ENCODE measurements at places on chromosomes 5 and 9.

DNA sequence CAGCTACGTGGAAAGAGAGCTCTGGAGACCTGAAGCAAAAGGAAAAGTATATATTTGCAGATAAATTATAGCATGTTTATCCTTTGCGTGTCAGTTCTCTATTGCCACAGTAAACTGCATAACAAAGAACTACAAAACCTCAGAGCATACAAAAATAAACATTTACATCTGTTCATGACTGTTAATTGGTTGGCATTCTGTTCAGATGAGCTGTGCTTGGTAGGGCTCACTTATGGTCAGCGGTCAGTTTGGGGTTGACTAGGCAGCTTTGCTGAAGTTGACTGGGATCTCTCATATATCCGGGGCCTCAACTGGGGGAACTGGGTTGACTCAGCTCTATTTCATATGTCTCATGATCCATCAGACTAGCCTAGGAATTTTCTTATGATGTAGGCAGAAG lies 257.7 kb downstream of the TLE1 start:
- DNase-seq, result no peak
- no peaks in the 10 kb centered on the region for H3K36me3 ChIP-seq
- H3K4me3 ChIP-seq, result no peak overlapping the region
- no peak overlapping the region for H3K27ac ChIP-seq

- H3K4me3 ChIP-seq, result no peak overlapping the region
- no peak for DNase-seq
- H3K27ac ChIP-seq, result no peak overlapping the region
- H3K27me3 ChIP-seq, result no peaks in the 10 kb centered on the region
- H3K4me1 ChIP-seq, result no peaks in the 10 kb centered on the region
These were observed 165.1 kb downstream of the PLK2 start for GRCh38 chr5:58294598-58295305.

- no peak for DNase-seq
- no peak overlapping the region for H3K4me3 ChIP-seq
- no peaks in the 10 kb centered on the region for H3K4me1 ChIP-seq
These were observed 264.9 kb downstream of the TLE1 start for GRCh38 chr9:81424431-81424830.

DNA sequence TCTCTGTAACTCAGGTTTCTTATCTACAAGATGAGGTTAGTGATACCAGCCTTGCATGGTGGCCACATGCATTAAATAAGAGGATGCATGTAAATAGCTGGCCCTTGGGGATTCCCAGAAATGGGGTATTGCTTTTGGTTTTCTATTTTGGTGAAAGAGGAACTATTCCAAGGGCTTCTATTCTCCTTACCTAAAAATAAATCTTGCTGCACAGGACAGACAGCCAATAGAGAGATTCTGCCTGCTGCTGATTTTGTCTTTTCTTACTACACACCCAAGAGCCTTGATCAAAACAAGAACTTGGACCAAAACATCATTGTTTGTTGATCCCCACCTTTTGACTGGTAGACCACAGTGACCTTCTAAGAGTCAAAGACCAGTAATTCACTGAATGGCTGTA lies 161.8 kb downstream of the PJA2 start:
- H3K4me1 ChIP-seq, result no peaks in the 10 kb centered on the region
- no peak overlapping the region for H3K27ac ChIP-seq
- H3K27me3 ChIP-seq, result no peaks in the 10 kb centered on the region

- H3K27ac ChIP-seq, result no peak overlapping the region
- peaks cover 11% of the 10 kb centered on the region for H3K27me3 ChIP-seq
- no peak overlapping the region for H3K4me3 ChIP-seq
- DNase-seq, result no peak
These were observed 79.3 kb upstream of the SH3PXD2B start for GRCh38 chr5:172533399-172534228.

- no peak overlapping the region for H3K4me3 ChIP-seq
- no peaks in the 10 kb centered on the region for H3K27me3 ChIP-seq
- H3K27ac ChIP-seq, result no peak overlapping the region
These were observed 93.7 kb downstream of the JAKMIP2 start for GRCh38 chr5:147688656-147689356.

GRCh38 chr5:123746683-123747360 lies 234.8 kb downstream of the CSNK1G3 start:
- DNase-seq, result no peak

- peaks cover 3% of the 10 kb centered on the region for H3K4me1 ChIP-seq
- no peaks in the 10 kb centered on the region for H3K36me3 ChIP-seq
- no peak overlapping the region for H3K4me3 ChIP-seq
- no peak for DNase-seq
- no peak overlapping the region for H3K27ac ChIP-seq
These were observed 119.4 kb upstream of the MVB12B start for GRCh38 chr9:126207256-126207655.

DNA sequence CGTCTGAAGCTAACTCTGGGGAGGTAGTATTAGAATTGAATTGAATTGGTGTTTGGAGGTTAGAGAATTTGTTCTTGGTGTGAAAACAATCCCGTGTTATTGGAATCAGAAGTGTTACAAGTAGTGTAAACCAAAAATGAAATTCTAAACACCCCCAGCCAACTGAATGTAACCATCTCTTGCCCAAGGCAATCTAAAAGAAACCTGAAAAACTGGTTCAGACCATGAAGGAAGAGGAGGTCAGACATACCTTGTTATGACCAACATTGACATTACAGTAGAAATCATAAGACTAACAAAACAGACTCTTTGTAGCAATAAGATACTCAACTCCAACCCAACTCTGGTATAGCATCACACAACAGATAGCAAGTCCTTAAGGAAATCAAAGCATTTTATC lies 159.0 kb downstream of the TUSC1 start:
- no peak for DNase-seq
- H3K4me1 ChIP-seq, result no peaks in the 10 kb centered on the region
- no peaks in the 10 kb centered on the region for H3K27me3 ChIP-seq
- no peaks in the 10 kb centered on the region for H3K36me3 ChIP-seq

GRCh38 chr5:170701334-170701733 lies 82.2 kb upstream of the GABRP start:
- H3K27ac ChIP-seq, result no peak overlapping the region
- DNase-seq, result peak; percentile 31
- H3K4me1 ChIP-seq, result no peaks in the 10 kb centered on the region
- H3K27me3 ChIP-seq, result no peaks in the 10 kb centered on the region
- H3K36me3 ChIP-seq, result no peaks in the 10 kb centered on the region

GRCh38 chr5:31809050-31809870 lies 170.3 kb downstream of the PDZD2 start:
- peaks cover 1% of the 10 kb centered on the region for H3K4me1 ChIP-seq
- H3K4me3 ChIP-seq, result peak overlapping the region; percentile 6
- DNase-seq, result peak; percentile 67
- H3K36me3 ChIP-seq, result no peaks in the 10 kb centered on the region
- H3K27me3 ChIP-seq, result no peaks in the 10 kb centered on the region
- H3K27ac ChIP-seq, result no peak overlapping the region

DNA sequence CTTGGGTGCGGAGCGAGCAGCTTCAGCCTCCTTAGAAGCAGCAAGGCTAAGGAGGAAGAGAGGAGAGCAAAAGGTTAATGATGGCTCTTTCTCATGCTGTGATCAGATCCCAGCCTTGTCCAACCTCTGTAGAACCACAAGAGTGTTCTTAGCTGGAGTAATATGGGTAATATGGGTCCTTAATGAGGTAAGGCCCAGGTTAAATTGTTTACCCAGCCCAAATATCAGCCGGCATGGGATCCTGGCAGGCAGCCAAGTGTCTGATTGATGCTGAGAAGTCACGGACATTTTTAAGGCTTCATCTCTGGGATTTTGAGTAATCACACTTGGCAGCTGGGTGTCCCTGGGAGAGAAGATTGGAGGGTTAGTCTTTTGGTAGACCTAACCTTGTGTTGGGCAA lies 32.3 kb downstream of the GLRA1 start:
- H3K4me3 ChIP-seq, result no peak overlapping the region
- no peaks in the 10 kb centered on the region for H3K4me1 ChIP-seq
- H3K27ac ChIP-seq, result no peak overlapping the region
- no peaks in the 10 kb centered on the region for H3K27me3 ChIP-seq
- no peaks in the 10 kb centered on the region for H3K36me3 ChIP-seq

GRCh38 chr5:65871182-65871581 lies 55.2 kb upstream of the ERBIN start:
- no peak overlapping the region for H3K27ac ChIP-seq
- H3K4me3 ChIP-seq, result no peak overlapping the region
- no peaks in the 10 kb centered on the region for H3K36me3 ChIP-seq
- no peaks in the 10 kb centered on the region for H3K27me3 ChIP-seq

GRCh38 chr5:76590027-76590426 lies 33.2 kb downstream of the F2RL2 start:
- H3K4me3 ChIP-seq, result no peak overlapping the region
- no peaks in the 10 kb centered on the region for H3K27me3 ChIP-seq
- H3K27ac ChIP-seq, result no peak overlapping the region
- peaks cover 23% of the 10 kb centered on the region for H3K36me3 ChIP-seq

- H3K27ac ChIP-seq, result no peak overlapping the region
- no peaks in the 10 kb centered on the region for H3K27me3 ChIP-seq
- H3K36me3 ChIP-seq, result no peaks in the 10 kb centered on the region
- DNase-seq, result no peak
These were observed 96.9 kb upstream of the HAPLN1 start for GRCh38 chr5:83817591-83817990.

DNA sequence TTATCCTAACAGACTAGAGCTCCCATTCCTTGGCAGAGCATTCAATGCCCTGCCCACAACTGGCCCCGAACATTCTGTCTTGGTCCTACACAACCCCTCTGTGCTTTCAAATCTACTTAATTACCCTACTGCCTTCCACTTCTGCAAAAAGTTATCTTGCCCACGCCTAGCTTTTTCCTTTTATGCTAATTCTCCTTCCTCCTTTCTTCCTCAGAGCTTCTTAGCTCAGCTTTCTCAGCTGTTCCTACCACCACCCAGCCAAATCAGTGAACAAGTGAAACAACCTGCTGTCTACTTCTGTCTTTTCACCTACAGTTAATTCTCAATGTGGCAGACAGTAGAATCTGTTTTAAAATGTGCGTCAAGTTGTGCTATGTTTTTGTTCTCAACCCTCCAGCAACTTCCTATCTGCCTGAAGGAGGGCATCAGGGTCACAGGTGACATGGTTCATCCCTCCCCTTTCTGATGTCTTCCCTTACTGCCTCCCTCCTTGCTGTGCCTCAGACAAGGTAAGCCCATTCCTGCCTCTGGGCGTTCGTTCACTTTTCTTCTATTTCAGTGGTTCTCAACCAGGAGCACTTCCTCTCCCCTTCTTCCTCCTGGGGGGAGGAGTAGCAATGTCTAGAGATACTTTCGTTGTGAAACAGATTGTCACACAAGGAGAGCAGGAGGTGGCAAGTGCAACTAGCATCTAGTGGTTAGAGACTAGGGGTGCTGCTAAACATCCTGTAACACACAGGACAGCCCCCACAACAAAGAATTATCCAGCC lies 1.3 kb upstream of the REEP5 start:
- H3K4me3 ChIP-seq, result no peak overlapping the region
- H3K27ac ChIP-seq, result no peak overlapping the region
- H3K27me3 ChIP-seq, result no peaks in the 10 kb centered on the region
- DNase-seq, result no peak
- peaks cover 9% of the 10 kb centered on the region for H3K4me1 ChIP-seq

GRCh38 chr5:98772415-98773213 lies 849 bp upstream of the RGMB start:
- H3K27ac ChIP-seq, result peak overlapping the region; percentile 93
- H3K36me3 ChIP-seq, result peaks cover 64% of the 10 kb centered on the region
- H3K27me3 ChIP-seq, result no peaks in the 10 kb centered on the region
- H3K4me3 ChIP-seq, result peak overlapping the region; percentile 93
- DNase-seq, result peak; percentile 85

DNA sequence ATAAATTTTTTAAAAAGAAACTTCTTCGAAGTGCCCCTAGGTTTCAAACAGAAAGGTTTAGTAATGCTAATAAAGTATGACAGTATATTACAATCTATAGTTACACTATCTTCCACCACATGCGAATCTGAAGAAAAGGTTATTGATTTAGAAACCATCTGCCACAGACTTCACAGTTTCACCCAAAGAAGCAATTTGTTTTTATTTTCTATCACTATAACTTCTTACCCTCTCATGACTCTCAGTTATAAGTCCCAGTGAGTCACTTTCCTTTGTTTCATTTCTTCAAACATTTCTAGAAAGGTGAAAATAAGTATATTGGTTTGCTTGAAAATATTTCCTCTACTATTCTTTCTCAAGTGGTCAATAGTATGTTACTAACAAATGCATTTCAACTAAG lies 93.6 kb downstream of the MCTP1 start:
- H3K27me3 ChIP-seq, result no peaks in the 10 kb centered on the region
- H3K27ac ChIP-seq, result no peak overlapping the region
- H3K4me3 ChIP-seq, result no peak overlapping the region
- DNase-seq, result no peak

DNA sequence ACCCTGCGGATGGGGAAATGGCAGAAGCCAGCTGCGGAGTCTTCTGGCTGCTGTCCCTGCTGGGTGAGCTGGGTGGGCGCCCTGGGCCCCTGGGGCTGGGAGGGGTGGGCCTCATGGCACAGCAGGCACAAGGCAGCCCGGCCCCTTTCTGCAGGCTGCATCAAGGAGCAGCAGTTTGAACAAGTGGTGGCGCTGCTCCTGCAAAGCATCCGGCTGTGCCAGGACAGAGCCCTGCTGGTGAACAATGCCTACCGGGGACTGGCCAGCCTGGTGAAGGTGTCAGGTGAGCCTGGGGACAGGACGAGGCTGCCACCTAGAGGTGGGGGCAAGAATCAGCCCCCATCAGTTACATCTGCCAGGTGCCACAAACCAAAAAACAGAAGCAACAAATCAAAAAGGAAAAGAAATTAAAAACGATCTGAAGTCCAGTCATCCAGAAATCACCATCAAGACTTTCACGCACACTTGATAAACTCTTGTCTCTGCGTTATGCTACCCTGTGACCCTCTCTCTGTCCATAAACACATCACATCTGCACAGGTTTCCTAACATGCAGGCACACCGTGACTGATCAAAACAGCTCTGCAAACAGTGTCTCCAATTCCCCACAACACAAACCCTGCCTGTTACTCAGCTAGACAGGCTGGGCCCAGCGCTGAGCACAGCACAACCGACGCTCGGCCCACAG lies 13.9 kb downstream of the REXO4 start:
- no peak overlapping the region for H3K27ac ChIP-seq
- DNase-seq, result no peak
- no peaks in the 10 kb centered on the region for H3K27me3 ChIP-seq
- peaks cover 55% of the 10 kb centered on the region for H3K36me3 ChIP-seq

DNA sequence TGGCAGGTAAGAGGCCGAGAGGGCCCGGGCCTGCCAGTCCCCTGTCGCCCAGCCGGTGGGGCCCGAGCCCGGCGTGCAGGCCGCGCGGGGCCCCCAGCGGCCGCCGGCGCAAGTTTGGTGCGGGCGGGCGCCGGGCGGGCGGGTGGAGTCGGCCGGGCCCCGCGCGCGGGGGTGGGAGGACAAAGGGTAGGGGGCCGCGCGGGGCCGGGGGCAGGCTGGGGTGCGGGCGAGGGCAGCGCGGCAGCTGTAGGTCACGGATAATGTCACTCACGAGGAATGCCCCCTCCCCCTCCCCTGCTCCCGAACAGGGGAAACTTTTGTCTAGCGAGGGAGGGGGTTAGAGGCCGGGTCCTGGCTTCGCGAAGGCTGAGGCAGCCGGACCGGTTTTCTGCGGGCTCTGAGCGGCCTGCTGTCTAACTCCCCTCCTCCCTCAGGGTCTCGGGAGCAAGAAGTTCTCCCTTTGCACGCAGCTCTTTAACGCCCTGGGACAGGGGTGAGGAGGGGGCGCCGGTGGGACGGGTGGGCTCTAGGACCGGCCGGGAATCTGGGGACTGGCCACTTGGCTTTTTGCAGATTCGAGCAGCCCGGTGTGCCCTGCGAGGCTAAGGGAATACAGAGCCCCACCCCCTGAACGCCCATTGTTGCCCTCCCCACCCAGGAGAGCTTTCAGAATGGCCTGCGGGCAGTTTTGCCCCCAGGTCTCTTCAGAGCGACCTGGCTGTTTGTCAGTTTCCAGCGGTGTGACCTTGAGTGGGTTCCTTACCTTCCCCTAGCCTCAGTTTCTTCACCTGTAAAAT lies 21.3 kb upstream of the NDST1 start:
- peak overlapping the region; percentile 99 for H3K4me3 ChIP-seq
- no peaks in the 10 kb centered on the region for H3K27me3 ChIP-seq
- H3K4me1 ChIP-seq, result peaks cover 42% of the 10 kb centered on the region
- H3K27ac ChIP-seq, result peak overlapping the region; percentile 98
